ENCODE measurements at places on chromosomes 16 and 17. TPM values are rescaled to one million over a fixed set of nuclear protein-coding genes. Genes with fewer than 3 reads are reported as not detected.
A peak's percentile ranks its signal among the peaks of the same experiment; 100 is the strongest.

GRCh38 chr17:30996486-30996885, 25.6 kb downstream of the RNF135 start:
- H3K4me1 ChIP-seq = no peaks in the 10 kb centered on the region
- no peaks in the 10 kb centered on the region for H3K27me3 ChIP-seq
- DNase-seq = no peak
- no peak overlapping the region for H3K4me3 ChIP-seq
- H3K36me3 ChIP-seq = peaks cover 26% of the 10 kb centered on the region
- no peak overlapping the region for H3K27ac ChIP-seq

DNA sequence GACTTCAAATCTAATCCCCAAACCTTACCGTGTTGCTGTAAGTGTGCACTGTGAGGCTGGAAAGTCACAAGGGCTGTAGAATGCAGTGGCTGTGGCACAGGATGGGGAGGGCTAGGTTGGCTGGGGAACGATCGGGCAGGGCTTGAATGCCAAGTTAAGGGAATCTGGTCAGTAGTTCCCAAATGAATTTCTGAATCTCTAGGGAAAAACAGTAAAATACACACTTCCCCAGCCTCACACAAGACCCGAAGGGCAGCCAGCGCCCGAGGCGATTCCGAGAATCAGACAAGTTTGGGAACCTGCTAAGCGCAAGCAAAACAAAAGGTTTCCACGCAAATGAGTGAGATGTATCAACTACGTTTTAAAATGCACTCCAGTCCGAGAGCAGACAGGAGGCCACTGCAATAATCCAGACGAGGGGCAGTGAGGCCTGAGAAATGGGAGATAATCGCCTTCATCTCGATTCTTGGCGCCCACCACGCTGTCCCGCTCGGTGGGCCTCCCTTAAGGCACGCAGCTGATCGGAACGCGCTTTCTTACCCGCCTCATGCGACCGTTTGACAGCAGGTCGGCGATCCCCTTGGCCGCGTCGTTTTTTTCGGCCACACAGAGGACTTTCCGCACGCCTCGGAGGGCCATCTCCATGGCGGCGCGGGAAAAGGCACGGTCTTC, 599 bp downstream of the TOP3A start:
- peaks cover 15% of the 10 kb centered on the region for H3K36me3 ChIP-seq
- H3K4me1 ChIP-seq = peaks cover 58% of the 10 kb centered on the region

- no peak overlapping the region for H3K4me3 ChIP-seq
- no peaks in the 10 kb centered on the region for H3K36me3 ChIP-seq
- no peak for DNase-seq
- no peak overlapping the region for H3K27ac ChIP-seq
- no peaks in the 10 kb centered on the region for H3K27me3 ChIP-seq
- peaks cover 15% of the 10 kb centered on the region for H3K4me1 ChIP-seq
Observed at GRCh38 chr17:80195141-80195540, 25.0 kb downstream of the SGSH start.

DNA sequence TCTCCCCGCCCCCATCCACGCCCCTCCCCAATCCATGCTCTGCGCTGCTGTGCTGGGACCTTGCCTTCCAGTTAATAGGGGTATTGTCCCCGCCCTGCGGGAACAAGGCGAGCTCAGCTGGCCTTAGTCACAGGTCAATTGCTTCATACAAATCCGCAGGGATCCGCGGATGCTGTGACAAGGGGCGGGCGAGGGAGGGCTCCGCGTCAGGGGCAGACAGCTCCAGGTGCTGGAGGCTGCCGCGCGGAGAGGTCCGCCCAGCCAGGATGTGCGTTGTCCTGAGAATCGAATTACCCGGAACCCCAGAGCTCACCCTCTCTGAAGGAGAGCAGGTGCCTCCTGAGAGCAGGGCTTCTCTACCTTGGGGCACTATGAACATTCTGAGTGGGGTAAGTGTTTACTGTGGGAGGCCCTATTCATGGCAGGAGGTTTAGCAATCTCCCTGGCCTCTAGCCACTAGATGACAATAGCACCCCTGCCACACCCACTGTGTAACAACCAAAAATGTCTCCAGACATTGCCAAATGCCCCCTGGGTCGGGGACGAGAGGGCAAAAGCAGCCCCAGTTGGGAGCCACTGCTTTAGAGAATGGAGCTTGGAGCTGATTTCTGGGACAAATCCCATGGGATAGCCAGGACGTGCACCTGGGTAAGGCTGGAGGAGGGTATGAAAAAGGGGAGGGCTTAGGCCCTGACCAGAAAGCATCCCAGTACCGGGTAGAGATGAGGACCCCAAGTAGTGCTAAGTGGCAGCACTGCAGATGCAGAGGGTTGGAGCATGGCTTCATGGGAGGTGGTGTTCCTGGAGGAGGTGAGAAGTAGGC, 138.2 kb downstream of the CYLD start:
- H3K36me3 ChIP-seq = no peaks in the 10 kb centered on the region
- H3K27me3 ChIP-seq = peaks cover 60% of the 10 kb centered on the region
- DNase-seq = no peak

DNA sequence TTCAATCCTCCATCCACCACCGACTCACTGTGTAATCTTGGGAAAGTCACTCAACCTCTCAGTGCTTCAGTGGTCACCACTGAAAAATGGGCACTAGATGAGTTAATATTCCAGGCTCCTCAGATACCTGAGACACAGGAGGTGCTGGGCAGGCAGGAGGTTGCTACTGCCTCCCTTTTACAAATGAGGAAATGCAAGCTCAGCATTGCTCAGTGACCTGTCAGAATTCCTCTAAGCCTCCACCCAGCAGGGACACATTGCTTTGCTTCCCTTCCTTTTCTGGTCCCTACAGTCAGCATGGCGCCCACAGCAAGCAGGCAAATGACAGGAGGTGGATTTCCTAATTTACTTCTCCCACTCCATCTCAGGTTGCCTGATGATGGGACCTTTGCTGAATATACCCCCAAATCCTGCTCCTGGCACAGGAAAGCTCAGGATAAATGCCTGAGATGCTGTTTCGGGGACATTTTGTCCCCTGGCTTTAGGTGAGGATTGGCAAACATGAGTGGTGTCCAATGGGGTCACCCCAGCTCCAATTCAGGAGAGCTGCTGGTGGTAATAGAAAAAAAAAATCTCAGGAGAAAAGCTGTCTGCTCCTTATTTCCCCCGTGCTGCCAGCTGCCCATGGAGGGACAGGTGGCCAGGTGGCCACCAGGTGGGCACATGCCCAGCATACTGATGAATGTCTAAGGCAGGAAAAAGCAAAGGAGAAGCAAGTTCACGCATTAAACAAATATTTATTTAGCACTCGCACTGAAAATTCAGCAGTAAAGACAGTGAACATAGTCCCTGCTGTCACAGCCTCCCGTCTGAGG, 5.0 kb upstream of the KRT13 start:
- H3K4me3 ChIP-seq = no peak overlapping the region
- peaks cover 37% of the 10 kb centered on the region for H3K4me1 ChIP-seq
- H3K36me3 ChIP-seq = no peaks in the 10 kb centered on the region
- no peaks in the 10 kb centered on the region for H3K27me3 ChIP-seq
- H3K27ac ChIP-seq = no peak overlapping the region

- H3K4me1 ChIP-seq = peaks cover 6% of the 10 kb centered on the region
- H3K27ac ChIP-seq = no peak overlapping the region
- H3K27me3 ChIP-seq = no peaks in the 10 kb centered on the region
Observed at GRCh38 chr17:60328679-60329078, 63.3 kb downstream of the USP32 start.

DNA sequence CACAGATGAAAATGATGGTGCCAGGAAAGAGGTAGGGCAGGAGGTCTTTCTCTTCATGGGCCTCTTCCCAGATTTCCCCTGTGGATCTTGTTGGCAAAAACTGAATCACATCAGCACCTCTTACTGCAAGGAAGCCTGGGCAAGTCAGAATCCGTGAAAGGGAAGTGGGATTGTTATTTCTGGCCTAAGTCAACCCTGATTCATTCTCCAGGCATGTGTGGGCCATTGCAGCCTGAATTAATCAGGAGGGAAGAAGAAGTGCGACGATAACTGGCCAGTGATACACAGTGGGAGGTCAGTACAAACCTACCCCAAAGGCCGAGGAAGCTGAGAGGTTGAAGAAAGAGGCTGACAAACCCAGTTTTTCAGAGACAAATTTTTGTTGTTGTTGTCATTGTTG, 17.9 kb upstream of the NSMCE1 start:
- no peak overlapping the region for H3K27ac ChIP-seq
- H3K4me1 ChIP-seq = no peaks in the 10 kb centered on the region
- H3K36me3 ChIP-seq = no peaks in the 10 kb centered on the region
- H3K4me3 ChIP-seq = no peak overlapping the region
- H3K27me3 ChIP-seq = peaks cover 2% of the 10 kb centered on the region
- no peak for DNase-seq

DNA sequence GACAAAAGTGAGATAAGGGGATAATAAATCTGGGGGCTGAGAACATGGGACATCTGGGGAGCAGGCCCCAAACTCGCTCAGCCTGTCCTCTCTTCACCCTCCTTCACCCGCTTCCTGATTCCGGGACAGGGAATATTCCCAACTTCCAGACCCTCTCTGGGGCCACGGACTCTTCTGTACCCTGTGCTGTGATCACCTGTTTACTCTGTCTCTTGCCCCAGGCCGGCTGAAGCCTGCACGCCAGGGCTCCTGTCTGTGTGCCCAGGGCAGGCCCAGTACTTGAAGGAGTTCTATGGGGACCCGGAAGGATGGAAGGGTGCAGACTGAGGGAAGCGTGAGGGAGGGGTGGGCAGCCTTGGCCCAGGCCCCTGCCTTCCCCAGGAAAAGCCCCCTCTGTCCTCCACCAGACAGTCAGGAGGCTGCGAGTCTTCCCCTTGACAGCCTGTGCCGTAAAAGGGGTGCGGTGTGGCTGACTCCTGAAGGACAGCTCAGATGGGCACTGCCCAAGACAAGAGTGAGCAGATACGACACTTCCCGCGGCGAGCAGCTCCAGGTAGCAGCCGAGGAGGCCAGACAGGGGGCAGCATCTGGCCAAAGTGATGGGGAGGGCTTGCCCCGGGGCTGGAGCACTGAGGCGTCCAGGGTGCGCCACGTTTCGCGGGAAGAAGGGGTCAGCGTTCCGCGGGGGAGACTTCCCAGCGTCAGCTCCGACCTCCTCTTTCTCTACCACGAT, 1.0 kb upstream of the CCNF start:
- DNase-seq = peak; percentile 61
- H3K4me1 ChIP-seq = peaks cover 25% of the 10 kb centered on the region
- peak overlapping the region; percentile 80 for H3K4me3 ChIP-seq

DNA sequence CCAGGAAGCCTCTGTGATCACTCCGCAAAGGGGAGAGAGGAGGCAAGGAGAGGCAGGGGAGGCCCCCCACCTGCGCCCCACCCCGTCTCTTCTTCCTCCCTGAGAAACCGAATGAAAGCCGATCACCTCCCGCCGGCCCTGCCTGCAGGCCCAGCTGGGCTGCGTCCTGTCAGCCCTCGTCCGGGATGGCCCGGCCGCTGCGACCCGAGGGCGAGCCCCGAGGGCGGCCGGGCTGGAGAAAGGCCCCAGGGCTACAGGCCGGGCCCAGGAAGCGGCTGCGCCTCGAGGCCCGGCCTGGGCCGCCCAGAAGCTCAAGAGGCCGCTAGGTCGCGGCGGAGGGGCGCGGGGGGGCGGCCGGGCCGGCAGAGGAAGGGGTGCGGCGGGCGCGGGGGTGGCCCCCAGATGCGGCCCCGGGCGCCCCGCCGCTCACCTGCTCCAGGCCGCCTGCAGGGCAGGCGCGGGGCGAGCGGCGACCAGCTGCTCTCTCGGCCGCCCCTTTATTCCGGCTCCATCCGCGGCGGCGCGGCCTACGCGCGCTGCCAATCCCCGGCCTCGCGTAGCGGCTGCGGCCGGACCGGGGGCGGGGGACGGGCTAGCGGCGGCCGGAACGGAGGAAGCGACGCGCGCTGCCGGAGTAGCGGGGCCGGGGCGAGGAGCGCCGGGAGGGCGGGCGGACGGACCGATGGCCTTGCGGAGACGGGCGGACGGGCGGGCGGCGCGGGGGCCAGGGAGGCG, at the start of gene ZNF319:
TSS of gene ZNF319 (minus strand) at position 702 of the 735 bp plus-strand sequence. CDS start 2,407 bp downstream, outside the sequence.
- peak within 1 kb of the TSS; percentile 89 for H3K4me3 ChIP-seq
- H3K27ac ChIP-seq = peak within 1 kb of the TSS; percentile 83
- no peaks in the 10 kb centered on the region for H3K27me3 ChIP-seq
- DNase-seq = no peak
- peaks cover 11% of the 10 kb centered on the region for H3K36me3 ChIP-seq

GRCh38 chr16:69013991-69014390, 91.5 kb upstream of the HAS3 start:
- H3K27me3 ChIP-seq = no peaks in the 10 kb centered on the region
- H3K4me1 ChIP-seq = peaks cover 3% of the 10 kb centered on the region
- no peak overlapping the region for H3K27ac ChIP-seq
- no peak overlapping the region for H3K4me3 ChIP-seq
- no peak for DNase-seq
- H3K36me3 ChIP-seq = no peaks in the 10 kb centered on the region

GRCh38 chr16:16183562-16183961, 39.7 kb downstream of the ABCC6 start:
- no peaks in the 10 kb centered on the region for H3K27me3 ChIP-seq
- no peak overlapping the region for H3K4me3 ChIP-seq
- H3K4me1 ChIP-seq = no peaks in the 10 kb centered on the region
- H3K27ac ChIP-seq = no peak overlapping the region

- H3K27me3 ChIP-seq = peaks cover 3% of the 10 kb centered on the region
- peaks cover 35% of the 10 kb centered on the region for H3K4me1 ChIP-seq
- peak within 1 kb of the TSS; percentile 84 for H3K4me3 ChIP-seq
- H3K36me3 ChIP-seq = peaks cover 11% of the 10 kb centered on the region
- H3K27ac ChIP-seq = peak within 1 kb of the TSS; percentile 99
- peak; percentile 93 for DNase-seq
Observed at GRCh38 chr16:3023669-3024478, at the start of the genes HCFC1R1 and THOC6. Gene HCFC1R1, minus strand, starts transcription at chr16:3023942. Its CDS starts 1 bp downstream, at chr16:3023941. Gene THOC6, plus strand, starts transcription at chr16:3024035. Its CDS starts 292 bp downstream, at chr16:3024327.

DNA sequence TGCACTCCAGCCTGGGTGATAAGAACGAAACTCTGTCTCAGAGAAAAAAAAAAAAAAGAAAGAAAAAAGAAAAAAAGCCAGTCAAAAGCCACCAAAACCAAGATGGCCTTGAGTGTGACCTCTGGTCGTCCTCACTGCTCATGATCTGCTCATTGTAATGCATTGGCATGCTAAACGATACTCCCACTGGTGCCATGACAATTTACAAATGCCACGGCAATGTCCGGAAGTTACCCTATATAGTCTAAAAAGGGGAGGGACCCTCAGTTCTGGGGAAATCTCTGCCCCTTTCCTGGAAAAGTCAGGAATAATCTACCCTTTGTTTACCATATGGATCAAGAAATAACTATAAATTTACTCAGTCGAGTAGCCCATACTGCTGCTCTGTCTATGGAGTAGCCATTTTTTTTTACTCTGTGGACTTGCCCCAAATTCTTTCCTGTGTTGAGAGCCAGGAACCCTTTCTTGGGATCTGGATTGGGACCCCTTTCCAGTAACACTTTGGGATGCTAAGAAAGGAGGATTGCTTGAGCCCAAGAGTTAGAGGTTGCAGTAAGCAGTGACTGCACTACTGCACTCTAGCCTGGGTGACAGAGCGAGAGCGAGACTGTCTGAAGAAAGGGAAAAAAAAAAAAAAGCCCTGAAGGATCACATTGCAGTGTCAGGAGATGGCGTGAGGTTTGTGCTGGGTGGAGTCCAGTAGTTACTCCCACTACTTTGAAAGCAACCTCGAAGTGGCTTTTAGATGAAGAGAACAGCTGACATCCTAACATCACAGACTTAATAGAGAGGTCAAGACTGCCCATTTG, 3.7 kb upstream of the TMEM231 start:
- no peak overlapping the region for H3K4me3 ChIP-seq
- H3K27me3 ChIP-seq = peaks cover 11% of the 10 kb centered on the region
- H3K27ac ChIP-seq = peak overlapping the region; percentile 2
- no peak for DNase-seq
- H3K4me1 ChIP-seq = peaks cover 29% of the 10 kb centered on the region
- H3K36me3 ChIP-seq = no peaks in the 10 kb centered on the region

GRCh38 chr17:28635506-28635905, 9.5 kb downstream of the BLTP2 start:
- H3K27ac ChIP-seq = no peak overlapping the region
- H3K27me3 ChIP-seq = no peaks in the 10 kb centered on the region
- no peaks in the 10 kb centered on the region for H3K4me1 ChIP-seq
- no peak for DNase-seq
- H3K4me3 ChIP-seq = no peak overlapping the region
- peaks cover 83% of the 10 kb centered on the region for H3K36me3 ChIP-seq

Gene CMTM1
- total RNA-seq = 10.0 TPM

Gene LSM12
- 58.0 TPM for total RNA-seq

Gene TSPAN10
- 2.9 TPM for total RNA-seq

Gene TMEM238L
- not detected for total RNA-seq

Gene TBC1D26
- 2.8 TPM for total RNA-seq
